ENCODE measurements at places on chromosomes 12 and 14. TPM values are rescaled to one million over a fixed set of nuclear protein-coding genes. Genes with fewer than 3 reads are reported as not detected.

IL26 gene
- not detected for polyA plus RNA-seq

CD27 gene
- polyA plus RNA-seq = 1.6 TPM

HSPA2 gene
- polyA plus RNA-seq = 0.35 TPM

SERPINA9 gene
- not detected for polyA plus RNA-seq

KERA gene
- polyA plus RNA-seq = not detected

NCKAP5L gene
- polyA plus RNA-seq = 0.22 TPM

HOXC13 gene
- not detected for polyA plus RNA-seq

ABCC9 gene
- polyA plus RNA-seq = 0.31 TPM

CDK2 gene
- 0.31 TPM for polyA plus RNA-seq

CEBPE gene
- polyA plus RNA-seq = not detected

DBX2 gene
- 0.19 TPM for polyA plus RNA-seq

ABHD12B gene
- 1.2 TPM for polyA plus RNA-seq

ZDHHC22 gene
- polyA plus RNA-seq = 3.5 TPM

ATN1 gene
- polyA plus RNA-seq = 2.4 TPM

CLEC1B gene
- polyA plus RNA-seq = not detected

AQP2 gene
- polyA plus RNA-seq = not detected

KLRG1 gene
- 2.8 TPM for polyA plus RNA-seq

SAMD15 gene
- polyA plus RNA-seq = 37.8 TPM

ACVR1B gene
- 12.8 TPM for polyA plus RNA-seq

ZNF641 gene
- 4.8 TPM for polyA plus RNA-seq

CLEC4E gene
- not detected for polyA plus RNA-seq

Measured in Purkinje cell (primary cell).